Uterus (tissue), 4 donors: ENCODE measurements at places on chromosomes 1 and 21. TPM values are rescaled to one million over a fixed set of nuclear protein-coding genes. Genes with fewer than 3 reads are reported as not detected.

CTSS gene
- total RNA-seq, result 18.9 TPM

SHISAL2A gene
- 0.28 TPM for total RNA-seq

LYST gene
- total RNA-seq, result 27.2 TPM

NR1I3 gene
- not detected for total RNA-seq

FAM177B gene
- 0.40 TPM for total RNA-seq

CFAP57 gene
- total RNA-seq, result 1.5 TPM

- DNase-seq, result no peak
Measured at GRCh38 chr1:4177425-4178150, 277.5 kb upstream of the C1orf174 start.

DNA sequence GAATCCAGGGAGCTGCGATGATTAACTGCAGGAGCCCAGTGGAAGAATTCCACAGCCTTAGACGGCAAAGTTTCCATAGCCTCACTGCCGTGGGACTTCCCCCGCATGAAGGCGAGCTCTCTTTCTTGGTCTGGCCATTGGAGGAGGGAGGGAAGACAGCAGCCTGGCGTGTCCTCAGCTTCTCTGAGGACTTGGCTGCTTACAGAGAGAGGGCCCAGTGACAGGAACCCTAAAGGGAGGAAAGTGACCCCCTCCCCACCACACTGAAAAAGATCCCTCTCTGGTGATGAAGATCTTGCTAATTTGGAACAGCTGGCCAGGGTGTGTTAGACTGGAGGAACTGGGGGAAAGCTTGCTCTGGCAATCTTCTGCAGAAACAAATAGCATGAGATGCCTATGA, 41.0 kb downstream of the ATP2B4 start:
- DNase-seq, result peak; percentile 84

- DNase-seq, result no peak
Measured at GRCh38 chr1:62613325-62613727, 16.0 kb downstream of the ANGPTL3 start.

DNA sequence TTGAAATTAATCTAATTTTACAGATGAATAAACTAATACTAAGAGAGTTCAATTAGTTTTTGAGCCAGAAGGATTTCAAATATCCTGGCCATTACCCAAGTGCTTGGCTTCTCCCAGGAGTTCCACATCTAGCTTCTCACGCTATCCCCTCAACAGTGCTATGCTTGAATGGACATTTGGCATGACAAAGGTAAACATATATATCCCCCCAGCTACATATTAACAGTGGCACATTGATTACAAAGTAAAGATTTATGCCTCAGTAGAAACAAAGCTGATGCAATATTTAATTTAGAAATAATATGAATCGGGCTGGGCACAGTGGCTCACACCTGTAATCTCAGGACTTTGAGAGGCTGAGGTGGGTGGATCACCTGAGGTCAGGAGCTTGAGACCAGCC, 434.6 kb upstream of the PRMT6 start:
- no peak for DNase-seq

GRCh38 chr1:159890390-159890789, 9.6 kb downstream of the CFAP45 start:
- no peak for DNase-seq

GRCh38 chr1:27503844-27504587, 14.0 kb upstream of the WASF2 start:
- DNase-seq, result peak; percentile 42

DNA sequence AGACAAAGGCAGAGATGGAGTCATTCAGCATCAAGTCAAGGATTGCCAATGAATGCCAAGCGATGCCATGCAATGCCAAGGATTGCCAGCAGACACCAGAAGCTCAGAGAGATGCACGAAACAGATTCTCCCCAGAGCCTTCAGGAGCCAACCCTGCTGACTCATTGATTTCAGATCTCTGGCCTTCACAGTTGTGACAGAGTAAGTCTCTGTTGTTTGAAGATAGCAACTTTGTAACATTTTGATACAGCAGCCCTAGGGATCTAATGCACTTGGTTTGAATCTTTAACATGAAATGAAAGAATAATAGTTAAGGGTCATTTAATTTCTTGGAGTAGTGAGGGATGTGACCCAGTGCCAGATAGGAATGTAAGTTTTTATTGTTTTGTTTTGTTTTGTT, 287.4 kb upstream of the RUNX1 start:
- DNase-seq, result no peak

GRCh38 chr1:37802439-37802838, 5.2 kb upstream of the C1orf122 start:
- DNase-seq, result no peak

- no peak for DNase-seq
Measured at GRCh38 chr1:111861523-111861922, 105.8 kb downstream of the DDX20 start.

- DNase-seq, result no peak
Measured at GRCh38 chr1:65593516-65593915, 173.0 kb downstream of the LEPR start.

GRCh38 chr1:167127236-167127635, 33.4 kb downstream of the STYXL2 start:
- no peak for DNase-seq

DNA sequence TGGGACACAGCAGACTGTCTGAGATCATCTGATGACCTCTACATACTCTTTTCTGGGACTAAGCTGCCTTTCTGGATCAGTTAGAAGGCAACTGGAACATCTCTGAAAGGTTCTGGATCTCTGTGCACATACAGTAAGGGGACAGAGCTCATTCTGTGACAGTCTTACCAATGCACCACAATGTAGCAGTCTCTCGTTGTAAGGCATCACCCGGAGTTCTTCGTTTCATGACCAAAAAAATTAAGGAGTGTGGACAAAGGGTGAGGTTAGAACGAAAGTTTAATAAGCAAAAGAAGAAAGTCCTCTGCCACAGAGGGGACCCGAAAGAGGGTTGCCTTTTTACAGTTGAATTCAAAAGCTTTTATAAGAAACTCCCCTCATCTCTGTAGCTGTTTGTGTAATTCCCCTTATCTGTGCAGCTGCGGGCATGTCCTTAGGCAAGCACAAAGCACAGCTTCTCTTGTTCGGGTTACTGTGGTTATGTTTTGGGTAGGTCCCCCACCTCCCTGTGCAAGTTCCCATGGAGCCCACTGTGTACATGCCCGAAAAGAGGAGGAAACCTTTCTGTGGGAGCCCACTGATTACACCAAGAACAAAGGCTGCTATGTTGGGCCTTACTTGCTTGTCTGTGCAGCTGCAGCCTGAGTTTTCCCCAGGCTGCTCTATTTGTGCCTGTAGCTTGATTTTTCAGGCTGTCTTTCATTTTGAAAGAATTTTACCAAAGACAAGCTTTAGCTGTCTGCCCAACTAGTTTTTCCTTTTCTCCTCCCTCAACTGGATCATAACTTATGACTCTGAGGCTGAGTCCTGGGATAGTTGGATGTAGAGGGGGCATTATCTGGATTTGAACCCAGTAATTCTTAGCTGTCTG, 53.1 kb upstream of the CACNA1E start:
- no peak for DNase-seq

GRCh38 chr1:20615946-20616846, 17.1 kb upstream of the PINK1 start:
- no peak for DNase-seq

DNA sequence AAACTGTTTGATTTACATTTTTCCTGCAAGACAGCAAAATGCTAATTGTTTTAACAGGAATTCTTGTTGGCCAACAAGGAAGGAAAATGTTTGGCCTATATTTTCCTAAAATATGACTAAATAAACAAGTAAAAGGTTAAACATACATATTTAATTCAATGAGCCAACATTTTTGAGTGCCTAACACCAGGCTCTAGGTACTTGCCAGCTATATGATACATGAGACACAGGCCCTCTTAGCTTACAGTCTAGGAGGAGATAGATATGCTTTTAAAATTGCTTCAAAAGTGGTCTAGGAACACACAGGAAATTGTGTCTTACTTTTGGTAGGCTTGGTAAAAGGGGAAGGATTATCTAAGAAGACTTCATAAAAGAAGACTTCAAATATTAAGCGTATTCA, 50.9 kb downstream of the PIGK start:
- DNase-seq, result no peak

DNA sequence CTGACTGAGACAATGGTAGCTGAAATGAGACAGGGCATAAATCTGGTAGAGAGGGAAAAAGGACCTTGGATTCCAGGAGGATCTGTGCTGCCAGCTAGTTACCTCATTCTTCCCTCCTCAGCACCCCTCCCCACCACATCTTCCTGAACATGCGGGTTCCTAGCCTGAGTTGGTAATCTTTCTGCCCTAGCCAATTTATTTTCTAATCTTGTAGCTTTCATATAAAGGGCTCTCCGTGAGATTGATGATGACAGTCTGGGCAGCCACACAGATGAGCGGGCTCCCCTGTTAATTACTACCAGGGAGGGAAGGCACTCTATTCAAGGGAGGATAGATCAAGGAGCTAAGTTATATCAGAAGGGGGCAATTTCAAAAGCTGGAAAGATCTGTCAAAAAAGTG, 20.2 kb downstream of the ARHGEF11 start:
- DNase-seq, result peak; percentile 18

DNA sequence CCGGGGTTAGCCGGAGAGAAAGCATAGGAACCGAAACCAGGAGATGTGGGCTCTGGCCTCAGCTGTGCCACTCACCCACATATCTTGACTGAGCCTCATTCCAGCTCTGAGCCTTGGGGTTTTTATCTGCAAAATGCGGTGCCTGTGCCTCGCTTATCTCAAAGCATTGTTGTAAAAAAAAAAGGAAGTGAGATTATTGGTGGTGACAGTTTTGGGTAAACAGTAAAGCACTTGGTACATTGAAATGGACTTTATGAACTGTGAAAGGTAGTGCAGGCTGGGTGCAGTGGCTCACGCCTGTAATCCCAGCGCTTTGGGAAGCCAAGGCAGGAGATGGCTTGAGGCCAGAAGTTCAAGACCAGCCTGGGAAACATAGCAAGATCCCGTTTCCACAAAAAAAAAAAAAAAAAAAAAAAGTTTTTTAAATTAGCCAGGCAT, 3.8 kb downstream of the PTAFR start:
- no peak for DNase-seq

DNA sequence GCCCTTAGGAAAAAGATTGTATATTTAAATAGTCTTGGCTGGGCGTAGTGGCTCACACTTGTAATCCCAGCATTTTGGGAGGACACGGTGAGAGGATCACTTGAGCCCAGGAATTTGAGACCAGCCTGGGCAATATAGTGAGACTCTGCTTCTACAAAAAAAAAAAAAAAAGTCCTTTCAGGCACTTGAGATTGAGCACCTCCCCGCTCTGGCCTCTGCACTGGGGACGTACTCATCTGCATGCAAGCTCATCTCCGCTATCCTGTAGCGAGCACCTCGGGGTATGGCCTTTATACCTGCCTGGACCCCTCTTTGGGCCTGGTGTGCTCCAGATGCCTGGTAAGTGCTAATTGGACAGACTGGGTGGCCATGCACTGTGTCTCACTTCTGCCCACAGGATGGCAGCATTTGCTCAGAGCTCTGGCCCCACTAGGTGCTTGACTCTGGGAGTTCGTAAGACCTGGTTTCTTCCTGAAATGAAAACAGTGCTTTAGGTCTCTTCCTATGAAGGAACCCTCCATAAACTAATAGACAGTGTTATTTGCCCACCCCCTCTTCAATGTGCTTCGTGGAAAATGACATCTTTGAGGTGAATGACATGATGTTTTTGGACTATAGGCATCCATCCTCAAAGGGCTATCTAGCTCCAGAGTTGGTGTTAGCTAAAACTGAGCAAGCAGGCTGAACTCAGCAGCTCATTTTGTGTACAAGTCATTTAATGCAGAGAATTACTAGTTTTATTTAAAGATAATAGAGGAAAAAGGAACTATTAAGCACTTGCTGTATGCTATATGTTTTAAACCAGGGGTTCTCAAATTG, 61.7 kb upstream of the ADAR start:
- peak; percentile 83 for DNase-seq

- DNase-seq, result no peak
Measured at GRCh38 chr1:219563568-219563967, 49.3 kb downstream of the ZC3H11B start.

DNA sequence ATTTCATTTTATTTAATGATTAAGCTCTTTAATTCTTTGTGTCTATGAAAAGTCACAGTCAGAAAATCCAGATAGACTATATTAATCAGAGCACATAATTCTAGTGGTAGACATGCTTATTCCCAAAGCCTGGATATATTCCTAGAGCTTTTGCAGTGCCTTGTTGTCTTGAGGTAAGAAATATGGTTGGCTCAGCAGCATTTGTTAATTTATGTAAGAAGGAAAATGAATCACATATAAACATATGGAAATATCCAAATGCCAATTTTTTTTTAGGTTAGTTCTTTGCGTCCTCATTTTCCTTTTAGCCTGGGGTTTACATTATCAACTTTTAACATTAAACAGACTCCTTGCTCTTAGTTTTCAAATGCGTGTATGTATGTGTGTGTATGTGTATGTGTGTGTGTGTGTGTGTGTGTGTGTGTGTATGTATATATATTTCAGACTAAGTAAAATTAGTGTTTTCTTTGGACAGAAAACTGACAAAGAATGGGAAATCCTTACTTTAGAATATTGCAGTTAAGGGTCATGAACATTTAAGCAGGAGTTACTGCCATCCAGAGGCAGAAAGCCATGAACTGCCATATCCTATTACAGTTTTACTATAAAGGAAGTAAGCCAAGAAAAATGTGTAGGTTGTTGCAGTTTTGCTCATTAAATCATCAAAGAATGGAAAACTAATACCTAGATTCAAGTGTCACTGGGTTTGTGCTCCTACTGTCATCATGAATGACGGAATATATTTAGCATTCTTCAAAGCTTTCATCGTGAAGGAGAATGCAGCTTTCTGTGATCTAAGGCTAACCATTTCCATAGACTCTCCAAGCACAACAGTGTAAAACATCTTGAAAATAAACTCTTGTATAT, 477.1 kb upstream of the NR5A2 start:
- DNase-seq, result no peak
